ENCODE measurements at places on chromosomes 12 and 14. TPM values are rescaled to one million over a fixed set of nuclear protein-coding genes. Genes with fewer than 3 reads are reported as not detected.

DNA sequence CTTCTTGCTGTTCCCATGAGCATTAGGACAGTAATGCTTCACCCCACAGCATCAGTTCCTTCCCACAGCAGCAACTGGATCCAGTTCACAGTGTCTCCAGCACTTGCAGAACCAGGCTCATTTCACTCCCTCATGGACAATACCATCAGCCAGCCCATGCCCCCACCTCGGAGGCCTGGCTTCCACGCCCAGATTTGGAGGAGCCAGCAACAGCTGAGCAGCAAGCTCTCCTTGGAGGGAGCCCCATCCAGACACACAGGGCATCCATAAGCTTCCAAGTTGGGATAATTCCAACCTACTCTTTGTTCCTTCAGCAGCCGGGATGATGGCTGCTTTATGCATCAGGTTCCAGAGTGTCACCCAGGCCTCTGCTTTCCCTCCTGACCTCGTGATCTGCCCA, 250.0 kb downstream of the GLT1D1 start:
- DNase-seq: no peak

DNA sequence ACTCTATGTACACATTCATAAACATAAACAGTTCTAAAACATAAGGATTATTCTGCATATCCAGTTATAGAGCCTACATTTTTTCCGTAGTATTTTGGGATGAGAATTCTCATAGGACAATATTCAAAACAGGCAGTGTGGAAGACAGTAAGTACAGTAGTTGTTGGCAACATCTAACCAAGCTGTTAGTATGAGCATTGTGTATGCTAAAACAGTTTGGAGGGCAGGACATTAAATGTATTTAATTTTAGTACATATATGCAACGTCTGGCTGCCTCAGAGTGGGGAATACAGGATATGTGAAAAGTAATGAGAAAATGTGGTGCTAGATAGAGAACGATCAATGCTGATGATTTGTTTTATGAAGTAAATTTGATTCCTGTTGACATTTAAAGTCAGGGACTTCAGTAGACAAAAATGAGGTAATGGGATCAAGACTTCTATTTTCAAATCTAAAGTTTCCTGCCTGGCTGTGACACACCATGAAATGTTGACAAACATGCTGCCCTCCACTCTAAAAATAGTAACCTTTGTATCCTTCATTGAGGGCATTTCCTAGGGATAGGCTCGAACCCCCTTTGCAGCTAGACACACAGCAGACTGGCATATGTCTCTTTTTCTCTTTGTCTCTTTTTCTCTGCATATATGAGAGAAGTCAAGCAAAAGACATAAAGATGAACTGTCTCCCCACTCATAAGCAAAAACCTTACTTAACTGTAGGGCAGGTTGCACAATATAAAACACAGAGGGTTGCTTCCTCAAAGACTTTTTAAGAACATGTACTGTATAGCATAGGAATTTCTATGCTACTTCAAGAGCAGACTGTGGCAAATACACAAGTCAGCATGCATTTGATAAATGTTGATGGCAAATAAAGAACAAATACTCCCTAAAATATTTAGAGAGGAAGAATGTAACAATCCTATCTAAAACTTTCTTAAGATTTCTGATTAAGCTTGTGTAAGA, 75.5 kb upstream of the GTF2A1 start:
- no peak for DNase-seq

DNA sequence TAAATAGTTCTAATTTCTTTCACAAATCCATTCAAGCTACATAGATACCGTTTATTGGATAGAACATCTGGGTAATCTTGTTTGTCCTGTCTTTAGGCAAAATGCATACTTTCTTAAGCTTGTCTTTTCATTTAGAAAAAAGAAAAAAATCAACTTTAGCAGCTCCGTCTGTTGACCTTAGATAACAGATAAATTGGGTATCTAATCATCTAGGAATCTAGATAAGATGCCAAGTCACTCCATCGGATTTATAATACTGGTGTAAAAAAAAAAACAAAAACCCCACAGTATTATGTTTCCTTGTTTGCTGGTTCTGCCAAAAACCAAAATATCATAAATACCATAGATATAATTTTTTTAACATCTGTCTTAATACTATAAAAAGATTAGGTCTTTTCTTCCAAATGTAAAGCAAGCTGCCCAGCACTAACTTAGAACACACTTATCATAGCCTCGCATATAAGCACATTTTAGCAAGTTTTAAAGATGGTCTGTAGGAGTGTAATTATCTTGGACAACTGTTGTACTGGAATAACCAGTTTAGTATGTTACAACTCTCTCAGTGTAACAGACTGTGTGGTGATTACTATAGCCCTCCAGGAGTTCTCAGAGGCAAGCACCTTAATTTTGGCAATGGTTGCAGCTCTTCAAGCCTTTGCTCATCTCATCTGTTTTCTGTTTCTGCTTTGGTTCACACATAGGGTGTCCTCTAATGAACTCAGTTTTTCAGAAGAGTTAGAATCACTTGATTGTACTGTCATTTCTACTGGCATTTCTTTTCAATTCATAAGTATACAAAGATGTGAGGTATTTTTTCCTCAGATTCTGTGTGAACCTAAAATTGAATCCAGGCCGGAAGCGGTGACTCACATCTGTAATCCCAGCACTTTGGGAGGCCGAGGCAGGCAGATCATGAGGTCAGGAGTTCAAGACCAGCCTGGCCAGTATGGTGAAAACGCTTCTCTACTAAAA, 83.1 kb downstream of the ANO6 start:
- DNase-seq: no peak

DNA sequence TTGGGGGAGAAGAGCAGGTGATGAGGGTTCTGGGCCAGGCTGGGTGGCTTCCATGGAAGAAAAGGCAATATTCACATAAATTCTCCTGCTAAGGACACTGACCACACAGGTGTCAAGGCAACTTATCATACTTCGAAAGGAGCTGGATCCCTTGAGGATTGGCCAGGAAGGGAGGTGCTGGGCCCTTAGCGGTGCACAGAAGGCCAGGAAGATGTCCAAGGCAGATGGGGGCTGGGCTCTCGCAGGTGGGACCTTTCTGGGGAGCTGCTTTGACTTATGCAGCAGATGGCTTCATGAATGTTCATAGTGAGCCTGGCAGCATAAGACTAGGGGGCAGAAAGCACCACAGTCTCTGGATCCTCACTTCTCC, 3.9 kb downstream of the CD63 start:
- no peak for DNase-seq

DNA sequence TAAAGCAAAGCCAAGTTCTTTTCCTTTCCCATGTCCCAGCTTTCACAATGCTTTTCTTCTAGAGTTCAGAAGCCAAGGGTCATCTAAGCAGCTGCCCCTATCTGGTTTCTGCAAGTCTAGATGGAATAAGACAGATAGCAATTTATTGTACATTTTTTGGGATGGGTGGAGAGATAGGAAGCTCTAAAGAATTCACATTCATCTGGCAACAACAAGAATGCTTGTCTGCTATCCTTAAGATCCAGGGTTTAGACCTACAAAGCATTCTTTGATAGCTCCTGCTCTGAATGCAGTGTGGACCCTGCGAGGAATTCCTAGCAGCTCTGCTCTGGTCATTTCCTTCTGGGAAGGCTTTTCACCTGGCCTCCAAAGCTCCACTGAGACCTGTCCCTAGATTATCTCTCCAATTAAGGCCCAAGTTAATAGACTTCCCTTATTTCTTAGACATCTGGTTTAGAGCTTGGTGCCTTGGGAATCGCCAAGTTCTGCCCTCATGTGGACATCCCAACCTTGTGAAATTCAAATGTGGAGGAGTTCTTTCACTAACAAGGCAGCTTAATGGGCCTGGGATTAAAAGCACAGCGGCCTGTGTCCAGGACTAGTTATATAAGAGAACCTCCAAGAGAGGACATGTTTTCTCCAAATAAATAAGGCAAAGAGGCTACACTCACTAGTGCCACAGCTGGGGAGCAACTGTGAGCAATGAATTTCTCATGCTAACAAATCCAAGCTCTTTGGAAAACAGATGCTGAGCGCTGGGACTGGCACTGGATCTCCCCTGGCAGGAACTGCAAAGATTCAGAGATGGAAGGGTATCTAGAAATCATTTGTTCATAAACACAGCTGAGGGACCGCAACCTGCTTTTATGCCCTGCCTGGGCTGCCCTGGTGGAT, 384.5 kb upstream of the DDHD1 start:
- peak; percentile 65 for DNase-seq

DNA sequence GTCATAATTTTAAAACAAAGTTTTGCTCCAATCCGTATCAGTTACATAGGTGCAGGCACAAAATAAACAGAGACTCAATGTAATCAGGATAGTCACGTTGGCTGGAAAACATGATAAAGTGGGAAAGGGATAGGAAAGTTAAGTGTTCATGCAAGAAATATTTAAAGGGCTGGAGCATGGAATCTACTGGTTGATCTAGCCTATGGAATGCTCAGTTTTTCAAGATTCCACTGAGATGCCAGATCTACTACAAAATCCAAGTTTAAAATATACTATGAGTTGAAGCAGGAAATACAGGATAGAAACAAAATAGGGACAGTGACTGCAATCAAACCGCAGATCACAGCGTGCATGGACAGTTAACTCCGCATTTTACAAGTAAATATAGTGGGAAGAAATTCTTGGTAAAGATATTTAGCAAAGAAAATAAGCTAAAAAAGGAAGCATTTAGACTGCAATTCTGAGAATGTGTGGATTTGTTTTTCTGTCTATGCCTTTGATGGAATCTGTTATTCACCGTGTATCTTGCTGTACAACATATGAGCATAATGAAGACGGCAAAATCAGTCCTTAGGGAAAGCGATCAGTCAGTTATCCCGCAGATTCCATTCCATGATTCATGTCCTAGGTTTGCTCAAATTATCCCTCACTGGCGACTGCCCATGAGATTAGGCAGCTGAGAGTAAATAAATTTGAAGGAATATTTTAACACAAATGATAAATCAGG, 1044.3 kb downstream of the FLRT2 start:
- DNase-seq: no peak

GRCh38 chr12:119825262-119825661, 51.9 kb downstream of the CIT start:
- DNase-seq: no peak

DNA sequence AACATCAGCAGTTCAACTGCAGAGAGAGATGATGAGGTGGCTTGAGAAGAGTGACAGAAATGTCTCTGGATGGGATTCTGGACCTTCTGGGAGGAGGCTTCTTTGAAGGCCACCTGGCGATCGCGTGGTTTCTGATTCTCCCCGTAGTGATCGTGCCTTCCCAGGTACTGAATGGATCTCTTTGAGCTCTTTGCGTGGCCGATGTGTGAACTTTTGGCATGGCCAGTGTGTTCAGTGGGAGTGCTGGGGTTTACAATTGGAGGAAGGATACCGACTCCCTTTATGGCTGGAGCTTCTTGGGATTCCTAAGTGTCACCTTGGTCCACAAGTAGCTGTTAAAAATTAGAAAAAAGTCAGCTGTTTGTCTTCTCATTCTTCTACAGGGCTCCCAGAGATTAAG, 374.7 kb downstream of the C12orf75 start:
- DNase-seq: no peak

DNA sequence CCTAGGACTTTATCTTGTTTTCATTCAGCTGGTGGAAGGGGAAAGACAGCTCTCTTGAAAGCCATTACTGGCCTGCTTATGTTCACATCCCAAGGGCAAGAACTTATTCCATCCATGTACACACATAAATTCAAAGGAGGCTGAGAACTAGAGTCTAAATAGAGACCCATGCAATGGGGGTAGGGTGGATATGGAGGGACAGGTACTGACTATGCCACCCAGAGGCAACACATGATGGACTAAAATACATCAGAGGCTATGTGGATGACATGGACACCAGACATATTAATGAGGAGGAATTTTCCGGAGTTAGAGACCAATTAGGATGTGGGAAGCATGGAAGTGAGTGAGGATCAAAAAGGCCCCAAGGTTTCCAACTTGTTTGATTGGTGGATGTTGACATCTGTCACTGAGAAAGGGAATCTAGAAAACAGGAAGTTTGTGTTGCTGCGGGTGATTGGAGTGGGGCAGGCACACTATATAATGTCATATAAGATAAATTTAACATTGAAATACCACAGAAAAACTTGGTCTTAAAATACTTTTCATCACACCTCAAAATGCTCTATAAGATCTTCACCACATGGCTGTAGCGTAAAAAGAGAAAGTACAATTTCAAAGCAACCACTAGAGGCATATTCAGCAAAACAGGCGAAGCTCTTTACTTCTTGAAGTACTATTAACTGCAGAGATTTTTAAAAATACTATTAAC, 130.4 kb downstream of the GRIP1 start:
- DNase-seq: no peak

- DNase-seq: peak; percentile 64
These were observed 32.6 kb downstream of the RFLNA start for GRCh38 chr12:124327362-124328043.

GRCh38 chr14:29918981-29919380, 8.7 kb downstream of the PRKD1 start:
- no peak for DNase-seq

DNA sequence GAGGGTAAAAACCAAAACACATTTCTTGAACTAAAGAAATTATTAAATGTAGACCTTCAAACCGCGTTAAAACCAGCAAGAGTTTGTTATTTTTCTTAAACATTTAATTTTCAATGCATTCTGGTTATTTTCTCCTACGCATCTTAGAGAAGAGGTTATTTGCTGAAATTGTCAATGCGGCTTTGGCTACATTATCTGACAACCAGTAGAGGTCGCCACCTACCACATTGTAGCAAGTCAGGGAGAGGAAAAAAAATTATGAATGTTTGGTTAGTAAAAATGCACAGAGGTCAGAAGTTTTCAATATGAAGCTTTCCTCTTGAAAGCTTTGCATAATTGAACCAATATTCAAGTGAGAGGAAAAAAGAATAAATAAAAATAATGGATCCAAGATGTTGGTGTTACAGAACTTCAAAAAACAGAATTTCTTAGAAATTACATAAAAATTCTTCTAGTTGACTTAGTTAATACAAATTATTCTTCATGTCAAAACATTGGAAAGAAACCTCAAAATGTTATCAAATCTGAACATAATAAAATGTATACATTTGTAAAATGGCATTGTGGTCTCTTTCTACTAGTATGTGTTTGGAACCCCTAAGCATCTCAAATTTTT, 159.4 kb upstream of the TMTC2 start:
- DNase-seq: peak; percentile 88

RHOJ gene
- total RNA-seq: 9.9 TPM

SLC39A5 gene
- 8.0 TPM for total RNA-seq

CACNA1C gene
- total RNA-seq: 55.8 TPM

NPFF gene
- total RNA-seq: not detected

PTPN6 gene
- 11.2 TPM for total RNA-seq

PRR4 gene
- not detected for total RNA-seq

PITPNM2 gene
- total RNA-seq: 28.1 TPM

GPR65 gene
- total RNA-seq: 2.6 TPM

APOF gene
- not detected for total RNA-seq

GALNT16 gene
- not detected for total RNA-seq

KCNC2 gene
- not detected for total RNA-seq

CLEC2A gene
- total RNA-seq: not detected

RFX4 gene
- not detected for total RNA-seq

TMEM119 gene
- total RNA-seq: 0.87 TPM

Data from stomach (tissue), 19 donors.